ENCODE measurements at places on chromosomes 3 and 15. TPM values are rescaled to one million over a fixed set of nuclear protein-coding genes. Genes with fewer than 3 reads are reported as not detected.

SLC6A1 gene
- total RNA-seq: 0.29 TPM

ALDH1L1 gene
- total RNA-seq: 27.3 TPM

PLA2G4D gene
- total RNA-seq: 0.07 TPM

HPS3 gene
- total RNA-seq: 75.6 TPM

FANCD2OS gene
- total RNA-seq: not detected

TBC1D5 gene
- total RNA-seq: 189 TPM

UPK1B gene
- total RNA-seq: not detected

EAF2 gene
- total RNA-seq: 0.88 TPM

POLQ gene
- total RNA-seq: 5.8 TPM

ARHGEF26 gene
- total RNA-seq: 16.2 TPM

ENTPD3 gene
- total RNA-seq: 3.3 TPM

ZNF662 gene
- 25.4 TPM for total RNA-seq
